ENCODE measurements at places on chromosomes 12 and 14. TPM values are rescaled to one million over a fixed set of nuclear protein-coding genes. Genes with fewer than 3 reads are reported as not detected.

- H3K4me3 ChIP-seq, result no peak overlapping the region
- H3K27me3 ChIP-seq, result no peaks in the 10 kb centered on the region
- no peak for DNase-seq
- no peaks in the 10 kb centered on the region for H3K4me1 ChIP-seq
- no peak overlapping the region for H3K27ac ChIP-seq
Observed at GRCh38 chr14:87304404-87304803, 688.6 kb downstream of the GALC start.

DNA sequence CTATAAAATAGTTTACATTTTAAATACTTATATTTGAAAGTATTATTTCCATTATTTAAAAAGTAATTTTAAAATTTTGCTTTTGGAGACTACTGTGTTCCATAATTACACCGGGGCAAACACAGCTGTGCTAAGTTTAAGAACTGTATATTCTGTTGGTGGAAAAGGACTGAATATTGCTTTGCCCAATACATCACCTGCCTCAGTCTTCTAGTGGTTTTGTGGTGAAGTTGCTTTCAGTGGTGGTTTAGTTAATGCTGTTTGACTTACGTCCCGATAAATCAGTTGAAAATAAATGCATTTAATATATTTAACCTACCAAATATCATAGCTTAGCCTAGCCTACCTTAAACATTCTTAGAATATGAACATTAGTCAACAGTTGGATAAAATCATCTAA lies 23.4 kb downstream of the FBXO34 start:
- no peaks in the 10 kb centered on the region for H3K36me3 ChIP-seq
- H3K4me3 ChIP-seq, result no peak overlapping the region
- H3K27ac ChIP-seq, result no peak overlapping the region
- no peak for DNase-seq

Gene ALDH6A1
- total RNA-seq, result 37.4 TPM

Gene INTS13
- total RNA-seq, result 15.7 TPM

- H3K27me3 ChIP-seq, result no peaks in the 10 kb centered on the region
- no peak for DNase-seq
- H3K36me3 ChIP-seq, result no peaks in the 10 kb centered on the region
- no peaks in the 10 kb centered on the region for H3K4me1 ChIP-seq
- no peak overlapping the region for H3K27ac ChIP-seq
Observed at GRCh38 chr14:78302841-78303240, 132.7 kb downstream of the NRXN3 start.
